ENCODE measurements at places on chromosomes 5 and 9.

DNA sequence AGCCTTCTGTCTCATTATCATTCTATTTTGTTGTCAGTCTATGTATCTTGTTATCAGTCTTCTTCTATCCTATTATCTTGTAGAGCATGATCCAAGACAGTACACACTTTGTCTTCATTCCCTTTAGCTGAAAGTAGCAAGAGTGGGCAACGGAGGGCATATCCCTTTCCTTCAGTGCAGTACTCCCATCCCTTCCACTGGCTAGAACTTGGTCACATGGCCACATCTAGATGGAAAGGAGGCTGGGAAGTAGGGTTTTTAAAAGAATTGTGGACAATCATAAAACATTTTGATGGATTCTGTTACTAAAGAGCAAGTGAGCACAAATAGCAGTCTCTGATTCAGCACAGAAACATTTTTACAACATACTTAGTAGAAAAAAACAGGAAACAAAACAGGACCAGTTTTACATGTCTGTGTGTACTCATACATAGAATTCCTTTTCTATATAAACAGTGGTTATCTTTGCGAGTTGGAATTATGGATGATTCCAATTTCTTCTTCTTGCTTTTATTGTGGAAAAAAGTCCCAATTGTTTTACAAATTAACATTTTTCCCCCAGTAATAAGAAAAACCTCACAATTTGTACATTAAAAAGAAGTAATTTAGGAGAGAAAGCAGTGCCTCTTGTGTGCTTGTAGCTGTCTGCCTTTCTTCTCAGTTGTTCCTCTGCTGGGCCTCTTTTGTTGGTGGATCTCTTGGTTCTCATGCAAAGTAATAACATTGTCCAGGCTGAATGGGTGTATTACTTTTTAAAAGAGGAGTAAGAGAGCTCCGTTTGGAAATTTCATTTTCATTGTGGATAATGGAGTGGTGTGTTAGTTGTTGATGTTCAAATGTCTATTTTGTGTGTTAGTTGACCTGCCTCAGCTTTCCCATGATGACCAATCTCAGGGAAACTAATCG, 410.9 kb upstream of the TRPC7 start:
- no peak for DNase-seq

GRCh38 chr5:150562832-150563231, 54.9 kb downstream of the NDST1 start:
- DNase-seq = no peak

- DNase-seq = no peak
These were observed 32.3 kb upstream of the CDK5RAP2 start for GRCh38 chr9:120612218-120612617.

DNA sequence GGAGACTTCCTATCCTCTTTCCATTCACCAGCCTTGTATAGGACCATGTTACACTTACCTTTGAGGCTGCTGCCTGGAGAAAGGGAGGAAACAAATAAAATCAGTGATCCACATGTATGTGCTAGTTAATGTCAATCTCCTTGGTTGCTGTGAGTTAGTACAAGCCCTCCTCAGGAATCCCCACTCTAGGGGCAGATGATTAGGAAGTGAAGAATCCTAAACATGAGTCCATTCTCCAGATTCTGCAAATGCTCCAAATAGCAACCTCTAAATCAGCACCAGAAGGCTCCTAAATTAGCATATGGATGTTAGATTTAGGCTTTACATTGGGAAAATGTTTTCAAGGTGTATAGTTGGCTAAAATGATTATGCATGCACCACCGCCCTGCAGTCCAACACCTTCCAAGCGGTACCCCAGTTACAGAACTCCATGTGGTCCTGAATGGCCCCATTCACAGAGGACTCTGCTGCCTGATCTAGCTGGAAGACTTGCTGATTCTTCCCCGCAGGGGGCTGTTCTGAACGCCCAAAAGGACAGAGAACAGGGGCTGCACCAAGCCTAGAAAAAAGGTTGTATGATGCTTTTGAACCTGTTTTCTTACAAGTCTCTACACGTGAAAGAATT, 123.2 kb downstream of the TLE1 start:
- no peak for DNase-seq

DNA sequence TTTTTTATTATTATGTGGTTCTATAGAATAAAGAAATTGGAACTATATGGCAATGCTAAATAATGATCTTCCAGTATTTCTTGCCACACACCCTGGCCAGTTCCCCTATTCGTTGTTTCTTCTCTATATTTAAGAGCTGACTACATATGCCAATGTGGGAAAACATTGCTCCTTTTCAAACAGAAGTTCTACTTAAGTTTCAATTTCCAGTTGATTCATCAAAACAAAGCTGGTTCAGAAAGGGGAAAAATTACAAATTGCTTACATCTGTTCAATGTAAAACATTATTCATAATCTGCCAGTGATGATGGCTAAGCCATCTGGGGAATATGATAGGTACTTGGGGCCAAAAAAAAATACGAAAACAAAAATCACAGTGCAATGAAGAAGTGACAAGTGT, 76.9 kb downstream of the ST8SIA4 start:
- DNase-seq = no peak

- no peak for DNase-seq
These were observed 131.5 kb upstream of the NFIL3 start for GRCh38 chr9:91555132-91555531.

GRCh38 chr5:169979871-169980270, 424 bp downstream of the INSYN2B start:
- DNase-seq = no peak

- no peak for DNase-seq
These were observed 19.1 kb downstream of the TMEM38B start for GRCh38 chr9:105713260-105714019.

DNA sequence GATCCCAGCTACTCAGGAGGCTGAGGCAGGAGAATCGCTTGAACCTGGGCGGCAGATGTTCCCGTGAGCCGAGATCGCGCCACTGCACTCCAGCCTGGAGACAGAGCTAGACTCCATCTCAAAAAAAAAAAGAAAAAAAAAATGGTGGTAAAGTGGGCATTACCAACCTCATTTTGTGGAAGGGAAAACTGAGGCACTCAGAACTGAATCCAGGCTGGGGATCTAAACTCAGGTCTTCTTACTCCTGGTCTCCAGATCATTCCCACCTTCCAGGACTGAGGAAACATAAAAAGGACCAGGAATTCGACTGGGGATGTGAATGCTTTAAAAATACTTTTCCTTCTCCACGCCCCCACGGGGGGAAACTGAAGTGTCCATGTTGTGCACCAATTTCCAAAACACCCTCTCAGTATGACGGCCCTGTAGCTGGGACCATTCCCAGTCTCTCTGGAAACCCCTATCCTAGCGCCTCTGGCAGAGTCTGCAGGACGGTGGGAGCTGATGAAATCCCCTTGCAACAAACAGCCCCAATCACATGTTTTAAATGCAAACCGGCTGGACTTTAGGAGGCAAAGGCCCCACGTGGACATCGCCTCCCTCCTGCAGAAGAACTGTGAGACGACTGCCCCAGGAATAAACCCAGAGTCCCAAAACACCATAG, 8.9 kb upstream of the AKNA start:
- DNase-seq = no peak

GRCh38 chr5:60399507-60399906, 300.5 kb downstream of the DEPDC1B start:
- DNase-seq = no peak

- DNase-seq = no peak
These were observed 36.7 kb downstream of the RNF44 start for GRCh38 chr5:176500511-176500910.

GRCh38 chr5:58407042-58407719, 52.7 kb downstream of the PLK2 start:
- no peak for DNase-seq

- DNase-seq = no peak
These were observed 36.0 kb downstream of the DENND1A start for GRCh38 chr9:123893831-123894460.

- DNase-seq = no peak
These were observed 473.1 kb downstream of the DIRAS2 start for GRCh38 chr9:90169490-90169889.

GRCh38 chr9:114449236-114449635, 56.0 kb downstream of the WHRN start:
- no peak for DNase-seq

- DNase-seq = no peak
These were observed 360.0 kb downstream of the BRINP1 start for GRCh38 chr9:119009249-119009648.

DNA sequence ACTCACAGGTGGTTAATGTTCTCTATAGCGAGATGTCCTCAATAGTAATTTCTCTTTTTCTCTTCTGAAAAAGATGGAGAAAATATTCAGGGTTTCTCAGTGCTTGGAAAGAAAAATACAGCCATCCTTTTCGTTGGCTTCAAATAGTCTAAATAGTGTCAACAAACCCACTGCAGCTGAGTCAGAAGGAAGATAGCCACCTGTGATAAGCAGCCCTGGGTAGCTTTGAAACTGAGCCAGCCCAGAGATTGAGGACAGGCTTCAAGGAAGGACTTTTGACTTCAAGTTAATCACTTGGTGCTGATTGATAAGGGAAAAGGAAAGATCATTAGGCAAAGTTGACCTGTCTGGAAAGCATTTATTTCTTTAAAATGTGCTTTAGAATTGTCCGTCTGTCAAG, 78.7 kb upstream of the TYRP1 start:
- DNase-seq = no peak

- DNase-seq = no peak
These were observed 70.3 kb downstream of the FGF10 start for GRCh38 chr5:44318883-44319282.

- no peak for DNase-seq
These were observed 40.1 kb downstream of the GGTA1 start for GRCh38 chr9:121459513-121459912.

DNA sequence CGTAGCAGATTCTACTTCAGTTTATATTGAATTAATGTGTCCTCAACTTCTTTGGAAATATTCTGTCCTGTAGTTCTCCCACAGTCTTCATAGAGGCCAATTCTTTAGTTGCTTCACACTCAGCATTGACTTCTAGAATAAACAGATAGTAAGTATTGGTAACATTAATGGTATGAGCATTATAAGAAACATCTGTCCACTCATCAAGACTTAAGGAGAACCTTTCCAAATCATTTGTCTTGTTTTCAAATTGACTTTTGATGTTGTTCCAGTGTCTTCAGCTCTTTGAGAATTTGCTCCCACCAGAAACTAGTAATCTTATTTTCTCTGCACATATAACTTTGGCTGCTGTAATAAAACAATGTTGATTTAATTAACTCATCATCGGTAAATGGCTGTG, 18.3 kb downstream of the RANBP17 start:
- DNase-seq = no peak

DNA sequence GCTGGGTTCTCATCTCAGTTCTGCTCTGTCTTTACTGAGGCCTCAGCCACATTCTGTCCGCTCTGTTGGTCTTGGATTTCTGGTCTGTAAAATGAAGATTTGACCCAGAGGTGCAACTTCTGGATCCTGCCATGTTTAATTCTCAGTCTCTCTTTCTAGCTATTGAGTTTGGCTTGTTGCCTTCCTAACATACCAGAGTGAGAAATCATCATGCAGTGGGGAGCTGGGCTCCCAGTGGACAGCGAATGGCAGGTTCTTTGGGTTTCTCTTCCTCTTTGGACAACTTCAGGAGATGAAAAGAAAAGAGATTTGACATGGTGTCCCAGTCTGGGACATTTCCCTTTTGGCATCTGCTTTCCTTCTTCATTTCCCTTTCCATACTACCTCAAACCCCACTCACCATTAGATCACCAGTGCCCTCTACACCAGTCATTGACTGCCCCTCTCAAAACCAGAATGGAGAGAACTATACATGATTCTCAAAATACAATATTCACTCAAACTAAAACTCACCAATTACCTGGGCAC, 334.7 kb downstream of the ACTL7B start:
- DNase-seq = no peak

GRCh38 chr9:115689331-115689730, 464.3 kb upstream of the PAPPA start:
- DNase-seq = no peak

DNA sequence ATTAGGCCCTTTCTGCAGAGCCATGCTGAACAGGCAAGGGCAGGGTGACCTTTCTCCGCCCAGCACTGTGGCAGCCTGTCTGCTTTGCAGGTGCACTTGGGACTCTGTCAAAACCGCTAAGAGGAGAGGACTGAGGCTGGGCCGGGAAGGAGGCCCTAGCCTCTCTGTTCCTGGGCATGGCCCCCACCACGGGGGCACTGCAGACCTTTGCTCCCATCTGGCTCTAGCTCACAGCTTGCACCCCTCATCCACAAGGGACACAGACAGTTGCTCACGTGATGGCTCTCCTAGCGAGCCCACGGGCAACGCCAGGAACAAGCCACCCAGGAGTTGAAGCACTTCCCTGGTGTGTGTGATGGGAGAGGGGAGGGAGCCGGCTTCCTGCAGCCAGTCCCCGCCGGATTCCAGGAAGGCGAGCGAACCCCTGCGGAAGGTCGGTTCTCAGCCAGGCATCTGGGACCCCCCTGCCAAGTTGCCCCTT, 43.0 kb upstream of the FCN1 start:
- DNase-seq = no peak

GRCh38 chr5:124871303-124871702, 124.9 kb upstream of the ZNF608 start:
- DNase-seq = no peak

GRCh38 chr5:33472805-33473409, 32.1 kb downstream of the TARS1 start:
- DNase-seq = no peak

GRCh38 chr9:88724331-88724730, 189.4 kb downstream of the NXNL2 start:
- no peak for DNase-seq

DNA sequence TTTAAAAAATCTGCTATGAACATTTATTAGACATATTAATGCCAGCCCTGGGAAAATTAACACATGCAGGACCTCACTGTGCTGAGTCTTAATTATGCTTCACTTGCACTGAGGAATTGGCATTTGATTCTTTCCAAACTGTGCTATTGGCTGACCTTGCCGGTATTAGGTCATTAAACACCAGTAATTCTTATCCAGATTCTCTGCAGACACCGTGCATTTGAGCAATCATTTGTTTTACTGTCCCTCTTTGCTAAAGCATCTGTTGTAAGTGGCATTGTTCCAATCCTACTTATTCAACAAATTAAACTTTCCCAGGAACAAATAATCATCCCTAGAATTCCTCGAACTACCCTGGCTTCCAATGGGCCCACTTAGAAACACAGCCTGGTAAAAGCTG, 145.0 kb downstream of the SLC12A2 start:
- DNase-seq = no peak

GRCh38 chr5:137487600-137487999, 11.5 kb downstream of the SPOCK1 start:
- DNase-seq = no peak

DNA sequence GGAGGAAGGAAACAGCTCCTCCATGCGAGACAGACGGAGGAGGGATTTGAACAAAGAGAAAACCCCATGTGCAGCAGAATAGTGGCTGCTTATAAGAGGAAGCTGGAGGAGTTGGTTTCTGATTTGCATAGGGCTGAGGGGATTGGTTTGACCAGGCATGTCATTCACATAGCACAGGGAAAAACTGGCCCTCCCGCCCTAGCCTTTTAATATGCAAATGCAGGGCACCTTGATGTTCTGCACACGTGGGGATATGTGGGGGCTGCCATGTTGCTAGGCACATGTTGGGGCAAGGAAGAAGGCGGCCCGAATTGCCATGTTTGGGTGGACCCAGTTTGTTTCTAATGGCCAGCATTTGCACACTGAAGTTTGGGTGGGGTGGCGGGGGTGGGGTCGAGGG, 42.2 kb downstream of the OSMR start:
- no peak for DNase-seq

Data from frontal cortex (tissue), 4 donors.